Memory B cell (primary cell): ENCODE measurements at places on chromosomes 7 and 10.
A peak's percentile ranks its signal among the peaks of the same experiment; 100 is the strongest.

DNA sequence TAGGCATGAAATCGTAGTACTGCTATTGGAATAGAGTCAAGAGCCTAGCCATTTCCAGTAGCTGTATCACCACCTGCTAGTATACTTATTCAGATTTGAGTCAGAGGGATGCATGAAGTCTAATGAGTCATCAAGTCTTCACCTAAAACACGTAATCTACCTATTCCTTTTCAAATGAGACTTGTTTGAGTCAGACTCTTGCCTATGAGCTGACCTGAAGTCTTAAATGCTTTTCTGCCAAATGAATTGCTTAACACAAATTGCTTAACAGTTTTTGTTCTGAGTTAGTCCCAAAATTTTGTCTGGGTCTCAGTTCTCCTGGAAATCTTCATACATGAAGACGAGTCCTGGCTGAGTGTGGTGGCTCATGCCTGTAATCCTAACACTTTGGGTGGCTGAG is 165.2 kb downstream of the GNAT3 start:
- no peak overlapping the region for H3K27ac ChIP-seq
- H3K4me1 ChIP-seq, result no peaks in the 10 kb centered on the region
- no peaks in the 10 kb centered on the region for H3K27me3 ChIP-seq
- no peak overlapping the region for H3K4me3 ChIP-seq
- DNase-seq, result no peak

GRCh38 chr7:104652434-104652833 is 324.0 kb downstream of the LHFPL3 start:
- no peak overlapping the region for H3K4me3 ChIP-seq
- no peak for DNase-seq
- no peaks in the 10 kb centered on the region for H3K4me1 ChIP-seq
- H3K36me3 ChIP-seq, result no peaks in the 10 kb centered on the region

- H3K27me3 ChIP-seq, result peaks cover 3% of the 10 kb centered on the region
- no peaks in the 10 kb centered on the region for H3K36me3 ChIP-seq
- peaks cover 20% of the 10 kb centered on the region for H3K4me1 ChIP-seq
- no peak for DNase-seq
- H3K27ac ChIP-seq, result no peak overlapping the region
- H3K4me3 ChIP-seq, result no peak overlapping the region
Observed at GRCh38 chr10:103765981-103766380, 89.4 kb downstream of the SH3PXD2A start.

GRCh38 chr10:12337453-12338372 is 11.6 kb upstream of the CAMK1D start:
- H3K27me3 ChIP-seq, result no peaks in the 10 kb centered on the region
- H3K4me3 ChIP-seq, result no peak overlapping the region
- H3K4me1 ChIP-seq, result peaks cover 34% of the 10 kb centered on the region
- no peak for DNase-seq
- no peaks in the 10 kb centered on the region for H3K36me3 ChIP-seq

- H3K4me3 ChIP-seq, result no peak overlapping the region
- no peak for DNase-seq
- no peaks in the 10 kb centered on the region for H3K4me1 ChIP-seq
- H3K27me3 ChIP-seq, result peaks cover under 1% of the 10 kb centered on the region
- H3K36me3 ChIP-seq, result peaks cover 7% of the 10 kb centered on the region
Observed at GRCh38 chr7:107944411-107945169, 53.6 kb downstream of the DLD start.

DNA sequence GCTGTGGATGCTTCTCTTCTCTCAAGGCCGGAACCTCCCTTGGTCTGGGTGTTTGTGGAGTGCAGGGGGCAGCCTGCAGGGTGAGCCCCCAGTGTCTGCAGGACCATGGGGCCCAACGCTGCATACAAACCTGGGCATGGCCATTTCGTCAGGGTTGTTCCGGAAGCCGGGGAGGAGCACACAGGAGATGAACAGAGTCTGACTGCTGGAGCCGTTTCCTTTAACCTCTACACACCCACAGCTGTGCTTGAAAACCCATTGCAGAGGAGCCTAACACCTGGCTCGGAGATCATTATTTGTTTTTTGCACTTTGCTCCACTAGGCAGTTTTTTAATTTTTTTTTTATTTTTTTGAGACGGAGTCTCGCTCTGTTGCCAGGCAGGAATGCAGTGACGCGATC is 167.6 kb upstream of the INSYN2A start:
- H3K36me3 ChIP-seq, result no peaks in the 10 kb centered on the region
- H3K27ac ChIP-seq, result no peak overlapping the region
- no peak overlapping the region for H3K4me3 ChIP-seq
- H3K27me3 ChIP-seq, result peaks cover 5% of the 10 kb centered on the region
- DNase-seq, result no peak
- no peaks in the 10 kb centered on the region for H3K4me1 ChIP-seq

DNA sequence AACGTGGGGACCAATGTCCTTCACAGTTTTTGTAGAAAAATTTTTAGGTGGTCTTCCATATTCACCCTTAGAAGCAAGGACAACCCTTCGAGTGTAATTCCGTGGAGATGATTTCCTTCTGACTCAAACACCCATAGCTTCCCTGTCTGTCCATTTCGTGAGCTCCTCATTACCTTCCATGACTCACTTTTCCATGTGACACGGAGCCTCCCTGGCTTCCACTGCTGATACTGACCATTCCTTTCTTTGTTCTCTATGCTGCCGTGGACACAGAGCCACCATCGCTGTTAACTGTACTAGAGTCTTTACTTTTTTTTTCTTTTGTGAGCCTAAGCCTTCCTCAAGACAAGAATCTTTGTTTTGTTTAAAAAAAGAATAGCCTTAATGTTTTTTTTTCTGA is 12.5 kb upstream of the ARMS2 start:
- no peak overlapping the region for H3K27ac ChIP-seq
- no peak for DNase-seq
- H3K4me1 ChIP-seq, result no peaks in the 10 kb centered on the region
- H3K36me3 ChIP-seq, result peaks cover 4% of the 10 kb centered on the region
- H3K4me3 ChIP-seq, result no peak overlapping the region

DNA sequence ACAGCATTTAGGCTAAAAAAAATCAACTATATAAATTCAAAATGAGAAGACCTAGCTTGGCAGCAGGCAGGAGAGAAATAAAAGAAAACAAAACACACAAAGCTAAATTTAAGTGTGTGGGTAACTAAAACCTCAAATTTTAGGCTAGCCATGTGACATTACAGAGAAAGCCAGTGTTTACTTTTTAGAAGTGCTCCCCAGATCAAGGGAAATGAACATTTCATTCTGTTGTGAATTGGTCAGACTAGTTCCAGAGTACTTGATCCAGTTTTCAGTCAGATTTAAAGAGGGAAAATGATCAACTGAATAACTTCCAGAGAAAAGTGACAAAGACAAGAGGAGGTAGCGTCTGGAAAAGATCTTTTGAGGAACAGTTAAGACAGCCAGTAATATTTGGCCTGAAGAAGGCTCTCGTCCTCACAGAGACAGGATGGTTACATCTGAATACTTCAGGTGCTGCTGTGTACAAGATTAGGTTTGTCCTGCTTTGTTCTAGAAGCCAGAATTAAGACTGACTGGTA is 563.4 kb downstream of the KCNMA1 start:
- no peak for DNase-seq
- no peaks in the 10 kb centered on the region for H3K27me3 ChIP-seq
- no peak overlapping the region for H3K4me3 ChIP-seq
- no peak overlapping the region for H3K27ac ChIP-seq

DNA sequence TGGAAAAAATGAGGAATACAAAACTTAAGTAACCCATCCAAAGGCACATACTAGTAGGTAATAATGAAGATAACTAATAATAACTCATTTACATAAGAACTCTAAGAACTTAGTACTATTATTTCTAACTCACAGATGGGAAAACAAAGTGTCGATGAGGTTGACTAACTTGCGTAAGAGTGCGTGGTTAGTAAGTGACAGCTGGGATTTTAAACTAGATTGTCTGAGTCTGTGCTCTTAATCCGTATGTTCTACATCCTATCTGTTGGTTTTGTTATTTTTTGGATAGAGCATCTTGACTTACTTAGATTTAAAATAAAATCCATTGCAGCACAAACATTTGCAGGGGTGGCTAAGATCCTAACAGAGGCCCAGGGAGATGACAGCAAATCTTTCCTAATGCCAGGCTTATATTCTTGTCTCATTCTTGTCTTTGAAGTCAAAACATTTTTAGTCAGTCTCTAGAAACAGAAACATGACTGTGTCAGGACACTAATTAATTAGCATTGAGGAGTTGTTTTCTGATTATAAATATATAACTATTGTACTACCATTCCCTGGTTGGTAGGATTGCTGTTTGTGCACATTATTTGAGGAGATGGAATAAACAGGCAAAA is 11.7 kb downstream of the RPA3 start:
- H3K27me3 ChIP-seq, result no peaks in the 10 kb centered on the region
- no peak overlapping the region for H3K27ac ChIP-seq
- no peak for DNase-seq
- H3K4me1 ChIP-seq, result peaks cover 23% of the 10 kb centered on the region

GRCh38 chr7:129535896-129536295 is 33.6 kb downstream of the SMKR1 start:
- peak overlapping the region; percentile 41 for H3K27ac ChIP-seq
- no peaks in the 10 kb centered on the region for H3K4me1 ChIP-seq
- no peak overlapping the region for H3K4me3 ChIP-seq
- no peak for DNase-seq
- peaks cover 10% of the 10 kb centered on the region for H3K27me3 ChIP-seq

DNA sequence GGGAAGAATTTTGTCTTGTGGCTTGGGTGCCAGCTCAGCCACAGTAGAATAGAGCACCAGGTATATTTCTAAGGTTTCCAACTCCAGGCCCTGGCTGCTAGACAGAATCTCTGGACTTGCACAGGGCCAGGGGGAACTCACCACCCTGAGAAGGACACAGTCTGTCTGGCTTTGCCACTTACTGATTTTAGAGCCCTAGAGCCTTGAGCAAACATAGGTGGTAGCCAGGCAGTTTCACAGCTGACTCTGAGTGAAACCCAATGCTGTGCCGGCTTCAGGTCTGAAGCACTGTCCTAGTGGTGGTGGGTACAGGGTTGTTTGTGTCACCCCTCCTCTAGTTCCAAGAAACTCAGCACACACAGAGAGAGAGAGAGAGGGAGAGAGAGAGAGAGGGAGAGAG is 81.6 kb downstream of the TES start:
- H3K36me3 ChIP-seq, result peaks cover 2% of the 10 kb centered on the region
- H3K27me3 ChIP-seq, result peaks cover 4% of the 10 kb centered on the region
- H3K4me1 ChIP-seq, result no peaks in the 10 kb centered on the region

- DNase-seq, result no peak
- peaks cover 7% of the 10 kb centered on the region for H3K27me3 ChIP-seq
- H3K4me3 ChIP-seq, result no peak overlapping the region
- no peak overlapping the region for H3K27ac ChIP-seq
Observed at GRCh38 chr10:29392376-29393021, 103.6 kb downstream of the LYZL1 start.

- H3K4me1 ChIP-seq, result peaks cover 5% of the 10 kb centered on the region
- no peaks in the 10 kb centered on the region for H3K36me3 ChIP-seq
- no peak overlapping the region for H3K27ac ChIP-seq
- DNase-seq, result no peak
- no peak overlapping the region for H3K4me3 ChIP-seq
Observed at GRCh38 chr7:69643265-69643664, 45.0 kb downstream of the AUTS2 start.

DNA sequence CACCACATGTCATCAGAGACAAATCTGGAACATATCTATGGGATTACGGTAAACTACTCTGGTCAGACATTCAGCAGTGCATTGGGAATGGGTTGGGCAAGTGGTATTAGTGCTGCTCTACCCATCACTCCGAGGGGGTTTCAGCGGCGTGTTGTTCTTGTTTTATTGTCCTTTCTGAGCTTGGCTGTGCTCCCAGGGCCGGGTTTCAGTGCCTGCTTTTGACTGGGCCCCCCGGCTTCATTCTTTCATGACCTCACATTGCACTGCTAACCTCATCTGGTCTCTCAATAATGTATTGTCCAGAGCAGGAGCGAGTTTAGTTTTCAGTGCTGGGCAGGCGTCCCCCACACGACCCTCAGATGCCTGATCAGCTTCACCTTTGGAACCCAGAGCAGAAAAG is 364.6 kb downstream of the PAXIP1 start:
- DNase-seq, result no peak
- no peaks in the 10 kb centered on the region for H3K36me3 ChIP-seq
- no peak overlapping the region for H3K4me3 ChIP-seq
- peaks cover 1% of the 10 kb centered on the region for H3K27me3 ChIP-seq
- no peak overlapping the region for H3K27ac ChIP-seq

DNA sequence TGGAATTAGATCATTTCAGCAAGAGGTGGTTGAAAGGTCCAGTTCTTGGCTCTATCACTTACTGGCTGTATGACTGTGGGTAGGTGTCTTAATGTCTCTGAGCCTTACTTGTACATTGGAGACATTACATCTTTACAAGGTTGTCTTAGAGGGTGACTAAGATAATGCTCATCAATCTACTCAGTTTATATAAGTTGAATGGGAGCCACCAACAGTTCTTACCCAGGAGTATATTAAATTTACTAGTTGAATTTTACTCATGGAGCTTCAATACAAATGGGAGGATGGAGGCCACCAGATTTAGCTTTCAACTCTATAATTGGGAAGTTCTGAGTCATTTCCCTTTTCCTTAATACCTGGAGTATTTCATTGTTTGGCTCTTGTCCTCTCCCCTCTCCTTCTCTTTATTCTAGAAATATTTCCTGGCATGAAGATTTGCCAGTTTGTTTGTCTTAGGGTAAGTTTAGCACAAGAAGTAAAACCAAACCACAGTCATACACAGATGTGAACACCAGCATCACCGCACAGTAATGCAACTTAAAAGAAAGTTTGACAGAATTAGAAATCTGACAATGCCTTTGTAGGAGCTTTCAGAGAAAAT is 222.8 kb downstream of the LRMDA start:
- H3K27me3 ChIP-seq, result peaks cover 5% of the 10 kb centered on the region
- H3K27ac ChIP-seq, result no peak overlapping the region
- no peak overlapping the region for H3K4me3 ChIP-seq
- no peaks in the 10 kb centered on the region for H3K36me3 ChIP-seq

- no peak overlapping the region for H3K4me3 ChIP-seq
- H3K36me3 ChIP-seq, result no peaks in the 10 kb centered on the region
- no peak for DNase-seq
- no peak overlapping the region for H3K27ac ChIP-seq
- peaks cover 17% of the 10 kb centered on the region for H3K27me3 ChIP-seq
Observed at GRCh38 chr7:101803203-101804087, 14.0 kb upstream of the CUX1 start.

DNA sequence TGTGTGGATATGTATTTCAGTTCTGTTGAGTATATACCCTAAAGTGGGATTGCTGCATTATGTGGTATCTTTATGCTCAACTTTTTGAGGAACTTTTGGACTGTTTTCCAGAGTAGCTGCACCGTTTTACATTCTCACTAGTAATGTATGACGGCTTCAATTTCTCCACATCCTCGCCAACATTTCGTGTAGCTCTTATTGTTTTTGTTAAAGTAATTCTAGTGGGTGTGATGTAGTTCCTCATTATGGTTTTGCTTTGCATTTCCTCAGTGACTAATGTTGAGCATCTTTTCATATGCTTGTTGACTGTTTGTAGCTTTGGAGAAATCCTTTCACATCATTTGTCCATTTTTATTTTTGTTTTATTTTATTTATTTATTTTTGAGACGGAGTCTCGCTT is 4.5 kb downstream of the STMP1 start:
- peak overlapping the region; percentile 67 for H3K27ac ChIP-seq
- H3K4me1 ChIP-seq, result peaks cover 39% of the 10 kb centered on the region
- no peaks in the 10 kb centered on the region for H3K27me3 ChIP-seq
- DNase-seq, result no peak

- H3K4me3 ChIP-seq, result no peak overlapping the region
- peaks cover 5% of the 10 kb centered on the region for H3K36me3 ChIP-seq
- peaks cover 2% of the 10 kb centered on the region for H3K4me1 ChIP-seq
- no peak for DNase-seq
Observed at GRCh38 chr7:28361551-28361950, 50.8 kb upstream of the CREB5 start.
